Stimulated activated CD8-positive, alpha-beta memory T cell treated with anti-CD3 and anti-CD28 coated beads, Interleukin-15, amount 100 ng/mL, for 24 hours (primary cell): ENCODE measurements at places on chromosomes 1 and 21.

DNA sequence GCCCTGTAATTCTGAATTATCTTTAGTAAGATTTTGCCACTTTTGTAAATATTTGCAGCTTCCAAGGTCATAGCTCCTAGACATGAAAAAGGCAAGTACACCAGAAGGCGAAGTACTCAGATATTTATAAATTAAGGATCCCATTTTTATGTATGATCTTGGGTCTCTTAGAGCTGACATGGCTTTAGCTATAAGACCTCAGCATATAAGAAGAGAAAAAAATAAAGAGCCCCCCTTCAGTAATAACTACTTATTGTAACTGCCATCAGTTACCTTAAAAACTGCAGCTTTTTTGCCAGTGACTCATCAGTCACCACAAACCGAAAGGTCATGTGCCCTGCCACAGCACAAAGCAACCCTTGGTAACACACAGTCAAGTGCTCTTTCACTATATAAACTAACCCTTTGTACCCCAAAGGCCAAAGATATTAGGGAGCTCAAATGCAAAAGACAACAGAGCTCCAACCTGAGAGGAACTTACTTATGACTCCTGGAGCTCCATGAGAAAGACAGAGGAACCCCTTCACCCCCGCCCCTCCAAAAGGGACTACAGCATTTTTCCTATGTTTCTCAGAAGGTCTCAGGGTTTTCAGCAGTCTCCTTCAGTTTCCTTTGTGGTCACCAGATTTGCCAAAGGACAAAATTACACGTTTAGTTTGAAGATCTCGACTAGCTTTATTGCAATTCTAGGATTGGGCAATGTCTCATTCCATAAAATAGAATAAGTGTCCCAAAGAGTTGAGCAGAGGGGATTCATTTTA is 219.8 kb upstream of the DUSP10 start:
- no peak for DNase-seq

DNA sequence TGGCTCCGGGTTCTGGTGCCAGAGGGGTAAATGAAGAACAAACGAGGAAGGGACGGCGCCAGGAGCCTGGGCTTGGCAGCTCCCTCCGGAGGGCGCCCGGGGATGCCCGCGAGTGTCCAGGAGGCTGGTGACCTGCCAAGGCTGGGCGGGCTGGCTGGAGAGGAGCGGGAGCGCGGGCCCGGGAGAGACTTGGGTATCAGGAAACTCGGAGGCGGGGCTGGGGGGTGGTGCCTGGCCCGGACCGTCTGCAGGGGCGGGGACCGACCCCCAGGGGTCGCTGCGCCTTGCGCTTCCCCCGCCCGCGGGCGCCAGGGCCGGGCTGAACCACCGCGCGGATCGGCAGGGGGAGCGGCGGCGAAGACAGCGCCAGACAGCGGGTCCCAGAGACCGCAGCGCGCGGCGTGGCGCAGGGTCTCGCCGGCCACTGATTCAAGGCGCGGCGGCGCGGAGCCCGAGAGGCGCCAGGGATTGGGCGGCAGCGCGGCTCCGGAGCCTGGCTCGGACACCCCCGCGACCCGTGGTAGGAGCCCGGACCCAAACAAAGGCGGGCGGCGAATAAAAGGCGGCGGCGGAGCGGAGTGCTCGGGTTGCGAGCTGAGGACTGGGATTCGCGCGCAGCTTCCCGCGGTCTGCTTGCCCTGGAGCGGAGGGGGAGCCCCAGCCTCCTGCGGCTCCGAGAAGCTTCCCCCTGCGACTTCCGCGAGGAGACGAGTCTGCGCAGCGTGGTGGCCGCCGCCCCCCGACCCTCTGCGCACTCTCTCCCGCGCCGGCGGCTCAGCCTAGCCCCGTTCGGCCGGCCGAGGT is at the start of gene DISP3:
DISP3 (plus strand) TSS at position 585 of the 804 bp plus-strand sequence. CDS start 21,838 bp downstream, outside the sequence.
- DNase-seq = peak; percentile 52

DNA sequence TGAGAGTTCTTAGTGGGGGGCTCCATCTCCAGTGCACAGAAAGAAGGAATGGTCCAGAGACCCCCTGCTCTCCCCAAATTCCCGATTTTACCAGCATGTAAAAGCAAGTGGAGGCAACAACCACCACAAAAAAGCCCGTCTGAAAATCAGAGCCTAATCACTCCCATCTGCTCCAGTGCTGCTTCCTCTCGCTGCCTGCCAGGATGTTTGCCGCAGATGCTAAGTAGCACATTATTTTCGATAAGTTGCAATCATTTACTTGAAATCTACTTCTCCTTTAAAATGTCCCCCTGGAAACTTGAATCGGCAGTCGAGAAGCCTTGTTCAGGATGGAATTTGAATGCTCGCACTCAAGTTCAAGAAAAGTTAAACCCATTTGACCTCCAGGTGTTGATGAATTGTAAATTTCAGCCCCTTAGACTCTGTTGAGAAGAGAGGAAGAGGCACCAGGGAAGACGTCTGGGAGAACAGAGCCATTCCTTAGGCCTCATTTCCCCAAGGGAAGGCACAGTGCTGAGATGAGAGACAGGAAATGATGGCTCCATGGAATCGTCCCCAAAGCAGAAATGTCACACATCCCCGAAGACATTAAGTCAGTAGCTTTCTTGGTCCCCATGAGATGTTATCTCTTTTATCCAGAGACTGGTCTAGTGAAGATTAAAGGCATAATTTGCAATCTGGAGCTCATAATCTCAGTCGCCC is 221.3 kb downstream of the PBX1 start:
- no peak for DNase-seq

- DNase-seq = no peak
Observed at GRCh38 chr1:211343607-211344006, 17.0 kb downstream of the TRAF5 start.

- DNase-seq = no peak
Observed at GRCh38 chr1:232944347-232944746, 6.1 kb upstream of the NTPCR start.

DNA sequence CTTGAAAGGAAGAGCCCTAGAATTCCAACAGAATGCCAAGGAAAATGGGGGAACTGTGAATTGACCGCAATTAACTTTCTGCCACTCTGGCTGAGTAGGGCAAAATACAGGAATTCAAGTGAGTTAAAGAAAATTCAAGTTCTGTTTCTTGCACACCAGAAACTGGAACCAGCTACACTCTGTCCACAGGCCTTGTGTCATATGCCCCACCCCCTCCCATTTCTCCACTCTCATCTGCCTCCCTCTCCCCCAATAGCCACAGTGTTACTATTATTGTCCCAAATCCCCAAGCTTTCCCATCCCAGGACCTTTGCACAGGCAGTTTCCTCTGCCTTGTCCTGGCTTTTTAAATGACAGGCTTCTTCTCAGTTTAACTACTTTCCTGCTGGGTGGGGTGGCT is 4.3 kb upstream of the STK40 start:
- DNase-seq = no peak

DNA sequence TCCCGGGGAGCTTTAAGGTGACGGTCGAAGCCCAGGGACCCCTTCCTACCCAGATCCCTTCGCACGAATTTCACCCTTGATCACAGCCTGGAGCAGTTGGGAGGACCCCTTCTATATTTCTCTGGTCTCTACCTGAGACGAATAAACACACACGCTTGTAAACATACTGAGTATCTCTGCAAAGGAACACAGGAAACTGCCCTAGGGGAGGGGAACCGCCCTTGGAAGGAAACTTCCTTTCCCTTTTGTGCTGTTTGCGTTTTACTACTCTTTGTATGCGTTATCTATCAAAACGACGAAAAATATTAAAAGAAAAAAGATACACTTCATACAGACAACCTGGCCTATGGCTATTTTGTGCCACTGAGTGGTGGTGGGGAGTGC is 750 bp downstream of the NECAP2 start:
- no peak for DNase-seq

- DNase-seq = no peak
Observed at GRCh38 chr1:239672256-239672655, 285.9 kb downstream of the CHRM3 start.

- DNase-seq = no peak
Observed at GRCh38 chr1:85278853-85279314, 2.5 kb upstream of the BCL10 start.

GRCh38 chr1:216186141-216186540 is 237.1 kb downstream of the USH2A start:
- no peak for DNase-seq

GRCh38 chr1:223223091-223223995 is 80.3 kb upstream of the TLR5 start:
- no peak for DNase-seq

DNA sequence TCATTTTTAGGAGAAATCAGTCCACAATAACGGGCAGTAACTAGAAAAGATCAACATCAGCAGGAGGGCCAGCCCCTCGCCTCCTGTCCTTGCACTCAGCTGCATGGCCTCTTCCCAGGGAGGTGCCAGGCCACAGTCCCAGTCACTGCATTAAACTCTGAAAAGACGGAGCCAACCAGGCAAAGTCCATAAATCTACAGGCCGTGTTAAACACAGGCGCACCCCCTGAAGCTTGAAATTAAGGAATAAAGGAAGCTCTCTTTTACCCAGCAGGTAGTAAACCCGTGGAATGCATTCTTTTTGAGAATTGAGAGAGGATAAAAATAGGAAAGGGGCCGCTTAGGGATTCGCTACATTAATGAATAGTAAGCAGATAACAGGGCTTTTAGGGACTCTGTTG is 18.4 kb downstream of the H6PD start:
- no peak for DNase-seq

- no peak for DNase-seq
Observed at GRCh38 chr1:36083635-36084496, at the start of gene TEKT2. Gene TEKT2 (plus strand): TSS chr1:36084094. CDS start chr1:36084922, 828 bp downstream.

- no peak for DNase-seq
Observed at GRCh38 chr1:237154157-237154556, 112.2 kb downstream of the RYR2 start.

DNA sequence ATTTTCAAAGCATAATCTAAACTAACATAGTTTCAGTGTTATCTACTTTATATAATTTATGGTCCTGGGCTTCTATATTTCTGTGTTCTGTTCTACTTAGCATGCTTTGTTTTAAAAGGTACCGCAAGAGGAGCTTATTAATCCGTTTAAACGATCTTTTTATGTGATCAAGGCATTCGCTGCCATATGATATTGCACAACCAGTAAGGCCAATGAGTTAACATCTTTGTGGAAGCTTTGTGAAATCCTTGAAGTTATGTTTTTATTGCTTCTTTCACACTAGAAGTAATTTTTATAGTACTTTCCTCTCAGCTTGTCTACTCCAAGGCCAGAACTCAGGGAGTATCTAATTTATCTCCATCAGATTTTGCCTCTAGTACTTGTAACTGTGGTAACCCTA is 8.9 kb downstream of the LRRC8C start:
- no peak for DNase-seq

DNA sequence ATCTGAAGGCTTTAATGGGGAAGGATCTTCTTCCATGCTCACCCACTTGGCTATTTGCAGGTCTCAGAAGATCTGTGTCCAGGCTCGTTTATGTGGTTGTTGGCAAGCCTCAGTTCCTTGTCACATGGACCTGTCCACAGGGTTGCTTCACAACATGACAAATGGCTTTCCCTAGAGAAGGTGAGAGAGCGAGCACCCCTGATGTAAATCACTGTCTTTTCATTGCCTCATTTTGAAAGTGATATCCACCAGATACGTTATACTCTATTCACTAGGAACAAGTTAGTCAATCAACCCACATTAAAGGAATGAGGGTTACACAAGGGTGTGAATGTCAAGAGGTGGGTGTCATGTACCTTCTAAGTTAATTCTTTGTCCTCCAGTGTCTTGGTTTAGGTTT is 433.3 kb downstream of the RPS6KC1 start:
- DNase-seq = no peak

GRCh38 chr1:24302209-24302611 is 16.9 kb upstream of the GRHL3 start:
- no peak for DNase-seq

- no peak for DNase-seq
Observed at GRCh38 chr1:42144711-42145388, 8.4 kb upstream of the GUCA2B start.

- DNase-seq = no peak
Observed at GRCh38 chr1:6419804-6420453, at the start of gene HES2. Gene HES2 (minus strand): TSS chr1:6419919. CDS start chr1:6419820, 99 bp downstream.

GRCh38 chr1:155320661-155321617 is at the start of gene RUSC1:
Gene RUSC1 (plus strand): TSS chr1:155320894. CDS start chr1:155321774, 880 bp downstream.
- peak; percentile 44 for DNase-seq

DNA sequence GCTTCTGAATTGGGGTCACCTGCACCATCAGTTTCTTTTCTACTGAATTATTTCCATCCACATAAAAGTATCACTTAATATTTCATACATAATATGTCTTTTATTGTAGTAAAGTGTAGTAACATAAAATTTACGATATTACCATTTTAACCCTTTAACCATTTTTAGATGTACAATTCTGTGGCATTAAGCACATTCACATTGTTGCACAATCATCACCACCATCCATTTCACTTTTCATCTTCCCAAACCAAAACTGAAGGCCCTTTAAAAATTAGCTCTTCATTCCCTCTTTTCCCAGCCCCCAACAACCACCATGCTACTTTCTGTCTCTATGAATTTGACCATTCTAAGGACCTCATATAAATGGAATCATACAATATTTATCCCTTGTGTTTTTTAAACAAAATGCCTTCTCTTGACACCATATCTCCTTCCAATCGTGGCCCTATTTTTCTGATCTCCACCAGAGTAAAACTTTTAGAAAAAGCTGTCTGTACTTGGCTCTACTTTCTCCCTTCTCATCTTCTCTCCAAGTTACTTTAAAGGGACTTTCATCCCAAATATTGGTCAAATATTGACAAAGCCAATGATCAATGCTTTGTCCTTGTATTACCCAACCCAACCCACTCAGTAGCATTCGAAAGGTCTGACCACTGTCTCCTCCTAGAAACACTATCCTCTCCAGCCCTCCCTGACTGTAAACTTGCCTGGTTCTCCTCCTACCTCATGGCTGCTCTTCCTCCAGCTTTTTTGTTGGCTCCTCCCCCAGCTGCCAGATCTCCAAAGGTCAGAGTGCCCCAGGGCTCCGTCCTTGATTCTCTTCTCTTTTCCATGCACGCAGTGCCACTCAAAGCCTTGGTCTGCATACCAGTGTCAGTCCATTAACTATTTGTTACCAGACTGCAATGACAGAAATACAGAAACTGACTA is 44.7 kb downstream of the SLC30A10 start:
- no peak for DNase-seq

- DNase-seq = no peak
Observed at GRCh38 chr1:159700312-159700711, 14.1 kb downstream of the CRP start.
